Stimulated activated CD4-positive, alpha-beta T cell treated with anti-CD3 and anti-CD28 coated beads, Interleukin-4, amount 100 ng/mL, for 4 hours (primary cell): ENCODE measurements at places on chromosomes 1 and 21.

DNA sequence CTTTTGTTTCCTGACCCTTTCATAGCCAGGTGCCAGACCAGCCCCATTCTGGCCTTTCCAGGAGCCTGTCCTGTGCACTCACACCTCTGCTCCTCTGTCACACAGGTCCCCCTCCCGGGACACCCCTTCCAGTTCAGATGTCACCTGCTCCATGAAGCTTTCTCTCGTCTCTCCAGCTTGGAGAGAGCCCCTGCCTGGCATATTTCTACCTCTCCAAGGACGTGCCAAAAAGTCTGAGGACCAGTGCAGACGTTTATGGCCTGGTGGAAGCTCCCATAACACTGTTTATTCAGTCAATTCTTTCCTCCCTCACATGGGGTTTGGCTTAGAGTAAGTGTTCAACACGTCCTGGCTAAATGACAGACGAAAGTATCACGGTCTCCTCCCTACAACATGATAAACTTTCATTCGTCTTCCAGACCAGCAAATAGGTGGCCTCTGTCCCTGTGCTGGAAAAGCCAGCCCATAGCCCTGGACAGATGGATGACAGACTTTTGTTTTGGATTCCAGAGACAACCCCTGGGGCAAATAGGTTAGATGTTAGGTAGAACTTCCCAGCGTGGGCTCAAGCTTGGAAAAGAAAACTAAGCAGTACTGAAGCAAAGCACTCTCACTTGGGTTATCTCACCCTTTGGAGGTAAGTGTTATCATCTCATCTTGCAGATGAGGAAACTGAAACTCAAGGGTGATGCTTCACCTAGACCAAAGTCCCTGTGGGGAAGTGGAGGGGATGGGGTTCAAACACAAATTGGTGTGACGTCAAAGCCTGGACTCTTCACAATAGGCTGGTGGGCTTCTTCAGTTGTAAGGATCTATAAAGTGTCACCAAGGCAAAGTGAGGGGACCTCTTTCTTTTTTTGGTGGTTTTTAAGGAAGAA lies 52.9 kb upstream of the ECE1 start:
- no peak for DNase-seq

- DNase-seq, result no peak
These were observed 478 bp downstream of the MAD2L2 start for GRCh38 chr1:11680270-11681070.

- no peak for DNase-seq
These were observed 67.1 kb upstream of the CAPZB start for GRCh38 chr1:19552291-19553010.

DNA sequence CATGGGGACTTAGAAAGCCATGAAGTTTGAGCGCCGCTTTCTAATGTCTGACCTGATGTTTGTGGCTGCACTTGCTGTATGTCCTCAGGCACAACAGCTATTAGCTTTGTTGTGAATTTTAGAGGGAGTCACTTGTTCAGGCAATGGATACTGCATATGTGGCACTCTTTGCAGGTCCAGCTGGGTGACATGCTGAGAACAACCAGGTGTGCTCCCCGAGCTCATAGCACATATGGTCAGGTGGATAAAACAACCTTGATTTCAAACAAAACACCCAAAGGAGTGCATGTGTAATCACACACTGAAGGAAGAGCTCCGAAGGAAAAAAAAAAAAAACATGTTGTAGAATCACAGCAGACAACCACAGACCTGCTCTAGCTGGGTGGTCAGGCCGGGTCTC lies 178.6 kb downstream of the BACH1 start:
- DNase-seq, result no peak

- DNase-seq, result no peak
These were observed 1.5 kb downstream of the SPATA6 start for GRCh38 chr1:48470481-48470855.
